ENCODE measurements at places on chromosomes 2 and 18.

DNA sequence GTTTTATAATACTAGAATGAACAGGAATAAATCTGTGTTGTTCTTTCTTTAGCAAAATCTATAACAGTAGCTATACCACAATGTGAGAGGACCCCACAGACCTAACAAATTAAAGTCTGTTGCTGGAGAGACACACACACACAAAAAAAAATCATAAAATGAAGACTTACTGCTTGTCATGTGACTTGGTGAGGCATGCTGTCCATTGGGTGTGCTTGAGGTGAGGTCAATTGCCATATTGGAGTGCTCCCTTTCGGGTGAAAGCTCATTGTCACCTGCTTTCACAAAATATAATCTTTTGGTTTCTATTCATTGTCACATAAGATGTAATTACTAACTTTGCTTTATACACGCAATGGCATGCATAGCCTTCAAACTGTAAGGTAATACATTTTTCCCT lies 3.9 kb downstream of the IKZF2 start:
- no peak for DNase-seq

DNA sequence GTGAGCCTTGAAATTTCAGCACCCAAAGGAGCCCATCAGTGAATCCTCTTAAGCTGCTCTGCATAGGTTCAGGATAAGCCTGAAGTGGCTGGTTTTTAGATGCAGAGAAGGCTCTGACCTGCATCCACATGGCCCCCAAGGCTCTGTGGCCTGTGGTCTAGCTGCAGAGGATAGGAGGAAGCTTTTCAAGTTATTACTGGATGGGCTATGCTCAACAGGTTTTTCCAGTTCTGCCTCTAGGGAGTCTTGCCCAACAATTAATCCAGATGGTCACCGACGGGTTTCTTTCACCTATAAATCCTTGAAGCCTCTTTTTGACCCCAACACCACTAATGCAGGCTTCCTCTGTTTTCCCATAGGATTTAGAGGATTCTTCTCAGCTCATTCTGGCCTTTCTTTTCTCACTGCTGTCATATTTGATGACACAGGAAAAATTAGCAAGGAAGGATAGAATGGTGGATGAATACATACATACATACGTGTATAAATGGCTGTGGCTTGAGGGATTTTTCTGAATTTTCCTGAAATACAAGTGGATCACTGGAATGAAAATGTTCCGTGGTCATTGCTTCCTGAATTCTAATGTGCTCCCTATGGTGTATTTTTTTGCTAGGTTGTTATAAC lies 52.2 kb upstream of the BCL2L11 start:
- no peak for DNase-seq

DNA sequence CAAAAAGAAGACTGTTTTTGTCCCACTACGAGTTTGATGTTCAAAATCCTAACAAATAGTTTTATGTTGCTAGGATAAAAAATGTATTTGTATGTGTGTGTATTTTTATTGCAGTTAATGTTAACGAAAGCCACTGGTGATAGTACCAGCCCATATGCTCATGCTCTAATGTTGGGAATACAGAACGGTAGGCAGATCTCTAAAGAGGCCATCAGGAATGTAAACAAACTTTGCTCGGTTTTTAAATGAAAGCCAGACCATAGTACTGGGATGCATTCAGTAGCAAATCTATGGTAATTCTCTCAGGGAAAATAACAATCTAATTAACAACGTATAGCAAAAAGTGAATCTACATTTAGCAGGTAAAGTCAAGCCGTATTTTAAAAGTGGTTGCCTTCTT lies 208.1 kb downstream of the NEDD4L start:
- DNase-seq, result no peak

DNA sequence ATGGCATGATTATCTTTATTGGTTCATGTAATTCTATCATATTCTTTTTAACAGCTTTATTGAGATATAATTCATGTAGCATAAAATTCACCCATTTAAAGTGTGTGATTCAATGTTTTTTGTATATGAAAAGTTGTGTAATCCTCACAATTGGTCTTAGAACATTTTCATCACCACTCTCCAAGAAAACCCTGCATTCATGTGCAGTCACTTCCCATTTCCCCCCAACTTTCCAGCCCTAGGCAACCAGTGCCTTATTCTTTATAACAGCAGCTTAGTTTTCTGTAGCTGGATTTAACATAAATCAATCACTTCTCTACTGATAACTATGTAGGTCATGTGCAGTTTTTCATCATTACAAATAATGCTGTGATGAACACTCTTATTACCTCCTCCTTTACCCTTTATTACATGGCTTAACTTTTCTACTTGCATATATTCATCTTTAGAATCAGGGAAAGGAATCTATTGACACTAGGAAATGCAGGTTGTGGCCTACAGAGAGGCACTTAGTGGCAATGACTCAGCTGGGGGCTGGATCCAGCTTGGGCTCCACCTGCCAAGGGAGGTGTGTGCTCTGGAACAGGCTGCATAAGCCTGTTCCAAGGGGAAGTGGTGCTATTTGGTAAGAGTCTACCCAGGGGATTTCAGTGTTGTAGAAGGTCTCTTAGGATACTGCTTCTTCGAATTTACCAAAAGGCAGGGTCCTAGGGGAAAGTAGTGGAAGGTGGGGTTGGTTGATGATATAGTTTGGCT lies 89.1 kb downstream of the ETAA1 start:
- DNase-seq, result no peak

DNA sequence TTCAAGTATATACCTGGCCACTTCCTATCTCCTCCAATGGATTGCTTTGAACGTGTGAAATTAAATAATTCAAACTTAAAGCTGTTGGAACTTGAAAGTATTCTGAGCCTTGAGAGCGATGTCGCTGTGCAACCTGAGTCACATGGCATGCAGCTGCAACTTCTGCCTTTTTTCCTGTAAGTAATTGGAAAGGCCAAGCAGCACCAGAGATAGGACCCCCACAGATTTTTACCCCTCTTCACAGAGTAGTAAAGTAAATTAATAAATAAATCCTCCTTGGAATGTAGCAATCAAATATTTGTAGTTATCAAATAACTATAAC lies 3.2 kb upstream of the RNF149 start:
- no peak for DNase-seq

GRCh38 chr2:42369532-42370229 lies 8.7 kb upstream of the COX7A2L start:
- DNase-seq, result no peak

DNA sequence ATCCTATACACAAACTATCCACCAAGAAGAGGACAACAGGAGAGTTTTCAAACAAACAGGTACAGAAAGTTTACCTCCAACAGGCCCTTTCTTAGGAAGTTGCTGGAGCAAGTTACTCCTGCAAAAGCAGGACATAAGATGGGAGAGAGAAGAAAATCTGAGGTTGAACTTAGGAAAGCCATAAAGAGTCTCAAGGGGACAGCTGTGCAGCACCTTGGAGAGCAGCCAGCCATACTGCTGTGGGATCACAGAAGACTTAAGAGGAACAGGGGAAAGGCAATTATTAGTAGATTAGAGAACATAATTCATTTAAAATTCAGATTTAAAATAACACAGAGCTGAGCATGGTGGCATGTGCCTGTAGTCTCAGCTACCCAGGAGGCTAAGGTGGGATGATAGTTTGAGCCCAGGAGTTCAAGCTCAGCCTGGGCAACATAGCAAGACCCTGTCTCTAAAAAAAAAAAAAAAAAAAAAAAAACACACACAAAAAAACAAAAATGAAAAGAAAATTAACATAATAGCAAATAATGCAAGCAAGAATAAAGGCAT lies 148.1 kb upstream of the SIX3 start:
- no peak for DNase-seq

GRCh38 chr2:43144263-43144662 lies 82.1 kb downstream of the ZFP36L2 start:
- DNase-seq, result no peak

GRCh38 chr18:26902291-26902690 lies 36.8 kb upstream of the AQP4 start:
- no peak for DNase-seq

DNA sequence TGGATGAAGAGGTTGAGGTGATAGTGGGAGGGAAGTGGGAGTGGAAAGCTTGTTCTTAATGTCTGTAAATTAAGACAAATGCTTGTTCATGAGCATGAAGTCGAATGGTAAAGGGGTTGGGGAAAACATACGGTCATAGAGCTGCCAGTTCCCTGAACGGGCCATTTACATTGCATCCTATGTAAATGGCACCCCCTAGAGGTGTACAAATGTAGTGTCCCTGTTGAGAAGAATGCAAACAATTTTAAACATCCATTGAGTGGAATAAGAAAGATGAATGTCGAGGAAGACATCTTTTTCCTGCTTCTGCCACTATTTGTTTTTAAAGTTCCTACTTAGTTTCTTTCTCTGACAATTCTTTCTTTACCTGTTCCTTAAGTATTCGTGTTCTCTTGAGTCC lies 155.7 kb downstream of the RDH14 start:
- DNase-seq, result no peak

GRCh38 chr2:119630121-119630520 lies 48.9 kb upstream of the TMEM177 start:
- no peak for DNase-seq

DNA sequence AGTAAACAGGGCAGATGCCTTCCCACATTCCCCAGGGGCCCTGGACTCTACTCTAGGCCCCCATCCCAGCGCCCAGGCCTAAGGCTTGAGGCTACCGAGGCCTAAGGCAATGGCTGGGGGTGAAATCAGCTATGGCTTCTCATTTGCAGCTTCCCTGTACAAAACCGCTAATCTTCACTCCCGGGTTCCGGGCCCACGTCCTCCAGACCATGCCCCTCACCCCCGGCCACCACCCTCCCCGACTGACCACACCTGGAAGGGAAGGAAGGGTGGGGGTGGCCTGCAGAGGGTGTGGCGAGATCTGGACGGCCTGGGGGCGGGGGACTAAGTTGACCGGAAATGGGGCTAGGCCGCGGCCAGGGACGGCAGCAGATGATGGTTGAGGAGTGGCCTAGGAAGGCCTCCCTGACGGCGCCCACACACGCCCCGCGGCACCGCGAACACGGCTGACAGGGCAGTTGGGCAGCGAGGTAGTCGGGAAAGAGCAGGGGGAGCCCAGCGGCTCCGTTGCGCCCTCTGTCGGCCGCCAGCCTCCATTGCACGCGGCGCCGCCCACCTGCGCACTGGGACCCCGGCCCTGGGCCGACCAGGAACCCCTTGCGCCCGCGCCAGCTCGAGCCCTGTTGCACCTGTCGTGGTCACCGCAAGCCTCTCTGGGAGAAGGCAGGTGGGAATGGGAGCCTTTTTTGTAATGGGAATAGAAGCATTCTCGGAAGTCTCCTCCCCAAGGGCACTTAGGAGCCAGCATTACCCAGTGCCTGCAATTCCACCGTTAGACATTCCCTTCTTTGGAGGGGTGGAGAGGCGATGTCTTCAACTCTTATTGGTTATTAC lies 117.1 kb upstream of the STPG4 start:
- DNase-seq, result peak; percentile 86

- no peak for DNase-seq
Observed at GRCh38 chr2:109352898-109353689, 224.1 kb downstream of the SH3RF3 start.

GRCh38 chr2:42792583-42793333 lies at the start of gene HAAO:
TSS of gene HAAO (minus strand) at chr2:42792583. CDS start at chr2:42792536, 47 bp downstream.
- DNase-seq, result peak; percentile 57

DNA sequence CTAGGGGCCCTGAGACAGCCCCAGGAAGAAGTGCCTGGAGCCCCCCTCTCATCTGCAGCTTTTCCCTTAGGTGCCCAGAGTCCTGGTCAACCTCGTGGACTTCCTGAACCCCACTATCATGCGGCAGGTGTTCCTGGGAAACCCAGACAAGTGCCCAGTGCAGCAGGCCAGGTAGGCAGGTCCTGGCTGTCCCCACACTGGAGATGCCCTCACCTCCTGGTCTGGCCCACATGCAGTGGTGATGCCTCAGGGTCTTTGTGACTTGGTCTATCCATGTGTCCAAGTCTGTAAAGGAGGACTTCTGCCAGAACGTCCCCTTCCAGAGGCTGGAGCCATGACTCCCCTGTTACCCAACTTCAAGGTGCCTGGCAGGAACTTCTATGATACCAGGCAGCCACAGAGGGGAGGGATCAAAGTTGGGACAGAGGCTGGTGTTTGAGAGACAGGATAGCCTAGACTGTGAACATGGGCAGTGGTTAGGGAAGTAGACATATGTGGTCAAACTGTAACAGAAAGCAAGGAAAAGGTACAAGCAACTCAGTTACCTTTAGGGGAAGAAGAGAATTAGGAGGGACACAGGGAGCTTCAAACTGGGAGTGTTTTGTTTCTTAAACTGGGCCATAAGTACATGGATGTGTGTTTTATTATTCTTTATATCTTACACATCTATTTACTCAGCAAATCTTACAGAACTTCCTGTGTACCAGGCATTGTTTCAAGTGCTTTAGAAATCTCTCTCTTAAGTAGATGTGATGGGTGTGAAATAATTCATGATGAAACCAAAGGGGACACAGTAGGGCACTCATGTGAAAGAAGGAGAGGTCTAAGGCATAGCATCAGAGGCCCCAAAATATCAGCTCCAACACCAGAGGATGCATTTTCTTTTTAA lies 107.1 kb downstream of the PLB1 start:
- no peak for DNase-seq

DNA sequence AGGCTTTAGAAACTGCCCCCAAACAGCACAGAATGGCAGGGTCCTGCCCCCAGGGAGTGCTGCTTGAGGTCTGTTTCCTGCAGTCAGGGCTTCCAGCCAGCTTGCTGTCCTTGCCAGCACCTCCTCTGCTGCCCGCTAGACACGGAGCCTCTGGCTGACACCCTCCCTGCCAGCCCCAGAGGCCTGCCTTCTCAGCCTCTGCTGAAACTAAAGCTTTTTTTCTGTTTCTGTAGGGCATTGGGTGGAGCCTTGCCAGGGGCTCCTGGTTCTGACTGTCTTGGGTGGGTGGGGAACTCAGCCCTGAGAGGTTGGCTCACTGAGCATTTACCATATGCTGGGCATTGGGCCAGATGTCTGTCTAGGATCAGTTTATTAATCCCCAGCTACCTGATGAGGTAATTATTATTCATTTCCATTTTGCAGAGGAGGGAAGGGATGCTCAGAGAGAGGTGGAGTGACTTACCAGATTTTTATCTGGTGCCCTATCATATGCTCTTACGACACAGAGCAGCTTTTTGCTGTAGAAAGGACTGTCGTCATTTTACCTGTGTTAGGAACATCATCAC lies 35.4 kb downstream of the INPP4A start:
- no peak for DNase-seq

GRCh38 chr2:100767224-100767653 lies 52.7 kb upstream of the NPAS2 start:
- DNase-seq, result no peak

DNA sequence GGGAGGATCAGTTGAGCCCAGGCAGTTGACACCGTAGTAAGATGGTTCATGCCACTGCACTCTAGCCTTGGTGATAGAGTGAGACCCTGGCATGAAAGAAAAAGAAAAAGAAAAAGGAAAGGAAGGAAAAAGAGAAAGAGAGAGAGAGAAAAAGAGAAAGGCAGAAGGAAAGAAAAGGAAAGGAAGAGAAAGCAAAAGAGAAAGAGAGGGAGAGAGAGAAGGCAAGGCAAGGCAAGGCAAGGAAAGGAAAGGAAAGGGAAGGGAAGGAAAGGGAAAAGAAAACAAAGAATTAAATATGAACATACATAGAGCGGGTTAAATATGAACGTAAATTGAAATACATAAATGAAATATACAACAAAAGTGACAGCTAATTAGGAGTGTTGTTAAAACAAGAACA lies 167.5 kb upstream of the SETBP1 start:
- no peak for DNase-seq

All from GM12892 (cell line).